ENCODE measurements at places on chromosomes 1 and 21. TPM values are rescaled to one million over a fixed set of nuclear protein-coding genes. Genes with fewer than 3 reads are reported as not detected.

DNA sequence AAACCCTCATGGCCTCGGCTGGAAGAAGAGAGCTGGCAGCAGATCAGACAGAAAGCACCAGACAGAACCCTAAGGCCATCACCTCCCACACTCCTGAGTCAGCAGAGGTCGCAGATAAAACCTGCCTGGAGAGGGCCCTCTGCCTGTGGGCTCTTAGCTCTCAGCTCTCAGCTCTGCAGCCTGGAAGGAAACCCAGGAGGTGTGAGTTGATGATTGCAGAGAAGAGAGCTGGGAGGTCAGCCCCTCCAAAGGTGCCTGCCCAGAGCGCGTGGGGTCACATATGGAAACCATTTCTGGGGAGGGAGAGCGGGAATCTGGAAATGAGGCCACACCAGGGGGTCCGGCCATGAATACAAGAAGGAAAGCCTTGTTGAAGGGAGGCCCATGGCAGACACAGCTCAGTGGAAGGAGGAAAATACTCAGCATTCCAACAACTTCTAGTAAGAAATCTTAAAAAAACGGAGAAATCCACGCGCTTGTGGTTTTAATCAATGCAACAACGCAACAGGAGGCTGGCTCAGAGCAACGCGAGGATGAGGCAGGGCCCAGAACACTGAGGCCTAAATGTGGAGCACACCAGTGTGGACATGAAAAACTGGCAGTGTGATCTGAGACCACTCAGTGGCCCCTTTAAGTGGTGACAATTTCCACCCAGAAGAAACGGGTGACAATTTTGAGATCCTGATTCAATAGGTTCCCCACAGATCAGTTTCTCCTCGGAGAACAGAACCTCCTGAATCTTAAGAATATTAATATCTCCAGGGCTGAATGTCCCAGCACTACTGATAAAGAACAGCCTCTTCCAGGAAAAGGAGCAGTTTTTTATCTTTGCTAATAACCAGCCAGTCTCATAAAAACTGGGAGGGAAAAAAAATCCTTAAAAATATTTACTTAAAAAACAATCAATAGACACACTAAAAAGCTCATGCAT is 45.7 kb downstream of the PSMG1 start:
- no peak overlapping the region for H3K27ac ChIP-seq
- H3K4me3 ChIP-seq: no peak overlapping the region
- no peaks in the 10 kb centered on the region for H3K36me3 ChIP-seq

DNA sequence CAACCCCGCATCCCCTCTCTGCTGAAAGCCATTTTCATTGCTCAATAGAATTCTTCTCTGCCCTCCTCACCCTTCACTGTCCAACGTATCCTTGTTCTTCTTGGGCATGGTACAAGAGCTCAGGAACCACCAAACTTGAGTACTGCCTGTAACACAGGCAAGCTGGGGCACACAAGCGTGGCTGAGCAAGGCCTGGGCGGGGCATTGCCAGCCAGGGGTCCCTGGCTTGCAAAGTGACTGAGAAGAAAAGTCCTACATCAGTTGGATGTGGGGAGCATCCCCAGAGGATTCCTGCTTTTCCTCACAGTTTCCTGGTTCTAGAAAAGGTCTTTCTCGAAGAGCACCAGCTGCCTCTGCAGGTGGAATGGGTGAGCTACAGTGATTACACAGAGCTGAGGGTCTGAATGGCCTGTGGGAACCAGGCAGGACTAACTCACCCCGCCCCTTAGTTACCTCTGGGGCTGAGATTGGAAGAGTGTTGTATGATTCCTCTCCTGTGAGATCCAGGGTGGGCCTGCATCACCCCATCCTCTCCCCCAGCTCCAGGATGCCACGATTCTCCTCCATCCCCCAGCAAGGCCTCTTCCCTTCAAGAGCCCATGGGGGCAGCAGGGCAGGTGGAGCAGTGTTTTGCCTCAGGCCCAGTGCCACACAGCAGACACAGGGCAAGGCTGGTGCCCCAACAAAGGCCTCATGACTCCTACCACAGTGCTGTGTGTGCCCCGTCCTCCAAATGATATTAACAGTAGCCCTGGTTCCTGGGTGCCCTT is 121.9 kb downstream of the MATN1 start:
- no peaks in the 10 kb centered on the region for H3K4me1 ChIP-seq
- H3K36me3 ChIP-seq: no peaks in the 10 kb centered on the region
- peaks cover 51% of the 10 kb centered on the region for H3K27me3 ChIP-seq
- H3K27ac ChIP-seq: no peak overlapping the region

DNA sequence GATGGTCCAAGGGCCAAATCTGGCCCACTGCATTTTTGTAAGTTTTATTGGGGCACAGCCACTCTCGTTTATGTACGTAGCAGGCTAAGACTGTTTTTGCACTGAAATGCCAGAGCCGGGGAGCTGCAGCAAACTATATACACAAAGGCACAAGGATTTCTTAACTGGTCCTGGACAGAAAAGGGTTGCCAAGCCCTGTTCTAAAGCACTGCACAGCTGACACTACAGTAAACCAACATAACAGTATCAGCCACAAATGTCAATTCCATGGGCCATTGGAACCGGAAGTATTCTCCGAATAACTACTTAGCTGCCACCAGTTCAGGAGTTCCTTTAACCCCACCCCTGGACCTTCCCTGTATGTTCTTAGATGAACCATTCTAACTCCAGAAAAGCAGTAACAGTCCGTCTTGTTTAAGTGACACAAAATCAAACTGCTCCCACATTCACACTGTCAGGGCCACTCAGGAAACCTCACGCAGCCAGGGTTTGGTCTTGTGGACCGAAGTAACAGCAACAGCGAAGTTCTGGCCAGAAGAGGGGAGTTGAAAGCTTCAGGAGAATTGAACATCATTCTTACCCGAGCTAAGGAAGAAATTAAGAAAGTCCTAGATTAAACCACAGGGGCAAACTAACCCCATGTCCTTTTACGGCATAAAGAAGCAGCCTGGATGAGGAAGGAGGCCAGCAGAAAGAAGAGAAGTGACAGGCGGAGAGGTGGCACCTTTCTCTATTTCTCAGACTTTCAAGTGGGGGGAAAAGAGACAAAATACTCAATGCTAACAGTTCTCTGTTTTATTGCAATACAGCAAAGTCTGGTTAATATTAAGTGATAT is 49.2 kb downstream of the COQ8A start:
- peak overlapping the region; percentile 77 for H3K4me3 ChIP-seq
- peaks cover 20% of the 10 kb centered on the region for H3K4me1 ChIP-seq
- H3K27ac ChIP-seq: peak overlapping the region; percentile 94
- H3K36me3 ChIP-seq: peaks cover 11% of the 10 kb centered on the region

DNA sequence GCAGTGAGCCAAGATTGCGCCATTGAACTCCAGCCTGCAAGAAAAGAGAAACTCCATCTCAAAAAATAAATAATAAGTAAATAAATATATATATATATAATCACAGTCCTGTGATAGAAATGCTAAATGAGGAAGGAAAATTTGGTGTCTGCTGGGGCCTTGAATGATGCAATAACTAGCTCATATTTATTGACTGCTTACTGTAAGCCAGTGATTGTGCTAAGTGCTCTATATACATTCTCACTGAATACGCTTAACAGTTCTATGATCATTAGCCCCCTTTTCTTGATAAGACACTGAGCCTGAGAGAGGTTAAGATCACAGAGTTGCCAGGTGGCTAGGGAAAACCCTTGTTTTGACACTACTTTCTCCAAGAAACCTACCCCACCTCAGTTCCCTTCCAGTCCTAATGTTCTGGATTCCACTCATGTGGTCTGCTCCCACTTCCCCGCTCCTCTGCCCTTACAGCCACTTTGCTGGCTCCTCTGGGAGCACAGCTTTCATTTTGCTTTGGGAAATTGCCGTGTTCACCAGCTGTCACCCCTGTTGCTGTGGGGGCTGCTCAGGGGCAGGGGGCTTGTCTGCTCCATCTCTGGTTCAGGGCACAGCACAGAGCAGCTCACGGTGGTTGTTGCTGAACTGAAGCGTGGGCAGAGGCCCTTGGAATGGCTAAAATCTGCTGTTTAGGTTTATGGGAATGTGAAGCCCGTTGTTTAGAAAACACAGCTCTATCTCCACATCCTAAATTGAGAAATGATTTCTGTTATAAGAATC is 2.5 kb upstream of the BMP8A start:
- H3K4me3 ChIP-seq: peak overlapping the region; percentile 59
- DNase-seq: no peak
- no peaks in the 10 kb centered on the region for H3K36me3 ChIP-seq
- peaks cover 6% of the 10 kb centered on the region for H3K4me1 ChIP-seq
- H3K27ac ChIP-seq: peak overlapping the region; percentile 57
- H3K27me3 ChIP-seq: peaks cover 16% of the 10 kb centered on the region

- peaks cover 66% of the 10 kb centered on the region for H3K4me1 ChIP-seq
- peak overlapping the region; percentile 97 for H3K27ac ChIP-seq
- DNase-seq: no peak
Observed at GRCh38 chr1:201020040-201020591, 3.4 kb downstream of the KIF21B start.

DNA sequence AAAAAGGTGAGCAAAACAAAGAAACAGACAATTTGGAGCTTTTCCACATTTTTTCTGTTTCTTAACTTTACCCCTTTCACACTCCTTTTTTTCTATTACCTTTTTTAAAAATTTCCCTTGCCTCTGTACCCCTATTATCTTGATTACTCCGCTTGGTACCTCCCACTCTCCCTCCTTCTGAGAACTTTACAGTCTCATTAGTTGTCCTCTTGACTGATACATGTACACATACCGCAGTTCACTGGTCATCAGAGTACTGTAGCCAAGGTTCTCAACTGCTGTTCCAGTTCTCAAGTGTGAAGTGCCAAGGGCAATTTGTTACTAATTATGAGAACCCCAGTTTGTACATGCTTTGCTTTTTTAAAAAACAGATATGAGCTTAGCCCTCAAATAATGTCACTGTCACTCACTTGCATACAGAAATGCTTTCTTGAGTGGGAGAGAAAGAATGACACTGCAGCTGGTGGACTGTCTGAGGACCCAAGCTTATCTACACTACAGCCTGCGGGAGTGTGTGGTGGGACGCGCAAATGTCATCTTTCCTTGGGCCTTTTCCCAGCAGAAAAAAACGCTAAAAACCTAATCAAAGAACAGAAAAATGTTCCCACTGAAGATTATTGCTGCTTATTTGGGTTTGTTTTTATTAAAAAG is 160.8 kb downstream of the DISP1 start:
- H3K4me3 ChIP-seq: no peak overlapping the region
- H3K27me3 ChIP-seq: no peaks in the 10 kb centered on the region
- H3K4me1 ChIP-seq: peaks cover 4% of the 10 kb centered on the region
- H3K36me3 ChIP-seq: no peaks in the 10 kb centered on the region

GRCh38 chr1:184395370-184395769 is 8.5 kb downstream of the C1orf21 start:
- H3K27ac ChIP-seq: no peak overlapping the region
- peaks cover 6% of the 10 kb centered on the region for H3K36me3 ChIP-seq
- DNase-seq: no peak

- H3K4me1 ChIP-seq: peaks cover 9% of the 10 kb centered on the region
- peaks cover 5% of the 10 kb centered on the region for H3K36me3 ChIP-seq
- H3K4me3 ChIP-seq: no peak overlapping the region
- no peak for DNase-seq
Observed at GRCh38 chr1:31234123-31234708, 5.5 kb downstream of the NKAIN1 start.

DNA sequence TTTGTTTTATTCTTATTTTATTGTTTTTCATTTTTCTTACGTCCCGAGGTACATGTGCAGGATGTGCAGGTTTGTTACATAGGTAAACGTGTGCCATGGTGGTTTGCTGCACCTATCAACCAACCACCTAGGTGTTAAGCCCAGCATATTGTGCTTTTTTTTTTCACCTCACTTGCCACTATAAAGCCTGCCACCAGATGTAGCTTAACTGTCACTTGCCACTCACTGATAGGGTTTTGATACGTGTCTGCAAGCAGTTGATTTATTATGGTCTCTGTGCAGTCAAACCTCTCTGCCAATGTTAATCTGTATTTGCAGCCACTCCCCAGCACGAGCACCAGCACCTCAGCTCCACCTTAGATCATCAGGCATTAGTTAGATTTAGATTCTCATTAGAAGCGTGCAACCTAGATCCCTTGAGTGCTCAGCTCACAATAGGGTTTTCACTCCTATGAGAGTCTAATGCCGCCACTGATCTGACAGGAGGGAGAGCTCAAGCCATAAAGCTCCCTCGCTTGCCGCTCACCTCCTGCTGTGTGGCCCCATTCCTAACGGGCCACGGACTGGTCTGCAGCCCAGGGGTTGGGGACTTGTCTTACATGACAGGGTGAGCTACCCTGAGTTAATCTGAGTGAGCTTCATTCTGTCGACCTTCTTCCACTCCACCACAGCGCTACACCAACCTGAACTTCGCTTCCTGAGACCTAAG is 17.9 kb upstream of the ABCG1 start:
- H3K27ac ChIP-seq: peak overlapping the region; percentile 39
- H3K4me3 ChIP-seq: no peak overlapping the region
- no peaks in the 10 kb centered on the region for H3K36me3 ChIP-seq
- peaks cover 24% of the 10 kb centered on the region for H3K4me1 ChIP-seq
- no peak for DNase-seq
- H3K27me3 ChIP-seq: no peaks in the 10 kb centered on the region

DNA sequence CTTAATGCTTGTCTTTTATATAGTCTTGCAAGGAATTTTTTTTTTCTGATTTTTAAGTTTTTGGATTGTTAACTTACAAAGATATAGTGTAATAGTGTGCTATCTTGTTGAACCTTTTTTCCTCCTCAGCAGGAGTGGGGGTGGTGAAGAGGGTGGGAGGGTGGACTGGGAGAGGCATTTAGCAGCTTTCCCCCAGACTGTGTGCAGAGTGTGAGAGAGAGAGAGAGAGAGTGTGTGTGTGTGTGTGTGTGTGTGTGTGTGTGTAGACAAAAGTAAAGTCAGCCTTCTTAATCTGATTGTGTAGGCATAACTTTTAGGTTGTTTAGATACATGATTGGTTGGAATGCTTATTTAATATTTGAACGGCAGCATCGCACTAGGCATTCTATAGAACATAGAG is 4.9 kb downstream of the CAMTA1 start:
- no peaks in the 10 kb centered on the region for H3K27me3 ChIP-seq
- peaks cover 53% of the 10 kb centered on the region for H3K4me1 ChIP-seq
- no peak for DNase-seq
- H3K36me3 ChIP-seq: peaks cover 3% of the 10 kb centered on the region
- H3K27ac ChIP-seq: no peak overlapping the region

- no peak for DNase-seq
- H3K4me1 ChIP-seq: peaks cover 3% of the 10 kb centered on the region
- H3K27me3 ChIP-seq: peaks cover 49% of the 10 kb centered on the region
- H3K36me3 ChIP-seq: peaks cover 6% of the 10 kb centered on the region
- no peak overlapping the region for H3K4me3 ChIP-seq
Observed at GRCh38 chr1:39720094-39720999, 18.3 kb upstream of the PPIE start.

DNA sequence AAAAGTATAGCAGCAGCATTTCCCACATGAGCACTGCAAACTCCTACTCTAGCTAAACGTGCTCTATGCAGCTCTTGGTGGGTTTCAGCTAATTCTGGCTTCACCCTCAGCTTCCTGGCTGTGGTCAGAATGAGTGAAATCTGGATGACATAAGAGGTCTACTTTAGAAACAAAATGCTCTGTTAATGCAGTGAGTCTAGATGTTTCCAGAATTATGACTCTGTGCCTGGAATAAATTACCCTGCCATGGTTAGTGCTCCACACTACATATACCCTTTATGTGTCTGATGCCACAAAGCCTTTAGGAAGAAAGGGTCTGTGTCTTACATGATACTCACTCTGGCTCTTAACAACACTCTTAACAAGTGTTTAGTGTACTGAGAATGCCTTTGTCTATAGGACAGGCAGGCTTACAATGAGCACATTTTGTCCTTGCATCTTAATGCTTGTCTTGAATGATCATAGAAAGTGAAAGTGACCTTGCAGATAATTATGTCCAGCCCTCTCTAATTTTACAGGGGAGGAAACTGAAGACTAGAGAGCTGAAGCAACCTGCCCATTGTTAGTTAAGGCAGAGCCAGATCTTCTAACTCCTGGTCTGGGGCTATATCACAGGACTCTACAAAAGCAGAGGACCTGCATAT is 9.2 kb downstream of the S100A10 start:
- H3K27me3 ChIP-seq: no peaks in the 10 kb centered on the region
- peaks cover 7% of the 10 kb centered on the region for H3K36me3 ChIP-seq
- no peak for DNase-seq
- peak overlapping the region; percentile 12 for H3K4me3 ChIP-seq

C8A gene
- total RNA-seq: not detected

SLC44A3 gene
- total RNA-seq: 0.68 TPM

UBASH3A gene
- 50.3 TPM for total RNA-seq
